Esophagus squamous epithelium (tissue), 5 donors: ENCODE measurements at places on chromosomes 4 and X. TPM values are rescaled to one million over a fixed set of nuclear protein-coding genes. Genes with fewer than 3 reads are reported as not detected.

The GC gene
- not detected for total RNA-seq

The GLRA2 gene
- not detected for total RNA-seq

The KIF4A gene
- 3.1 TPM for total RNA-seq

The SPP1 gene
- total RNA-seq = 0.95 TPM
